ENCODE measurements at places on chromosomes 2 and 18.

GRCh38 chr18:14769381-14769780 lies 21.4 kb downstream of the ANKRD30B start:
- DNase-seq: no peak

GRCh38 chr2:46634905-46635304 lies 155.5 kb downstream of the TMEM247 start:
- DNase-seq: no peak

GRCh38 chr2:226608451-226608850 lies 191.2 kb downstream of the IRS1 start:
- DNase-seq: no peak

DNA sequence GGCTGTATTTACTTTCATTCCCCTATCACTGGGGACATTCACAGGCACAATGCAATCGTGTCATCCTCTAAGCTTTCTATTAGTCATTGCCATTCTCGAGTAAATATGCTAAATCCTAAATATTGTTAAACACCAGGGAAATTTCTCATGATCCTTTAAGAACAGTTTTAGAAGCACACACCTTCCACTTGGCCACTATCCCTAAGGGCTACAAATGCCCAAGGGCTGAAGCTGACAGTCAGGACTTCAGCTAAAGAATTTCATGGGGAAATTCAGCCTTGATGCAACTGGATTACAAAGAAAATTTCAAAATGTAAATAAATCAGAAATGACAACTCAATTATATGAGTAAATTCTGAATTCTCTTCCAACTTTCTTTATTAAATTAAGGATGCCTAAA lies 163.1 kb upstream of the PID1 start:
- no peak for DNase-seq

GRCh38 chr2:39394516-39394961 lies 42.5 kb downstream of the MAP4K3 start:
- DNase-seq: no peak

DNA sequence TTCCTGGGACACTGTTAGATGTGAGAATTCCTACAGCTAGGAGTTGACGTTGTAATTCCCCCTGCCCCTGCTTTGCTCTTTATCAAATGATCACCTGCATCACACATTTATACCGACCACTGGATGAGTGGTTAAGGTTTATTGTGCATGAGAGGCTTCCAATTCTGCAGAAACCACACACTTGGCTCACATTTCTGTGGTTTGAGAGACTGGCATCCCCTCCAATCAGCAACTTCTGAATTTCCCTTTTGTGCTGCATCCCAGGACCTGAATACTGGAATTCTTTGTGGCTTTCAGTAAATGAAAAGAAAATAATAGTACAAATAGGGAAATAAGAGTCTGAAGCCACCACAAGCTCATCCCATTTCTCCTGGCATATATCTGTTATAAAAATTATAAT lies 628.7 kb upstream of the PIK3C3 start:
- no peak for DNase-seq

- no peak for DNase-seq
These were observed 13.1 kb upstream of the NAB1 start for GRCh38 chr2:190635781-190636180.

GRCh38 chr2:28445448-28446258 lies 50.2 kb upstream of the PLB1 start:
- DNase-seq: no peak

DNA sequence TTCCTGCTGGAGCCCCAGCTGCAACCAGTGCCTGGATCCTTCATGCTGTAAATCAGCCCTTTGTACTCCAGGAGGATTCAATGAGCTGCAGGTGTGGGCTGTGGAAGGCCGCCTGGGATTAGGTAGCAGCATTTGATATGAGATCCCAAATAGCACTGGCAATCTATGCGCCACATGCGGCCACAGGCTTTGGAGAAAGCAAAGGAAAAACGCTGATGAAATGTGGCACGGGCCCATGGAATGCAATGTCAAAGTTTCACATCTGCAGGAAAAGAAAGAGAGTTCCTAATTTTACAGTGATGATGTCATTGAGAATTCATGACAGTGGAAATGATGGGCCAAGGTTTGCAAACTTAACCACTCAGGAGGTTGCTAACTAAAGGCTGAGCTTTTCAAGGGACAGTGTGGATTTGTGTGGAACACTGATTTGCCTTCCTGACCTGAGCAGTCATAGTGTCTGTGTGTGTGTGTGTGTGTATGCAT lies 216.4 kb upstream of the OSR1 start:
- DNase-seq: no peak

DNA sequence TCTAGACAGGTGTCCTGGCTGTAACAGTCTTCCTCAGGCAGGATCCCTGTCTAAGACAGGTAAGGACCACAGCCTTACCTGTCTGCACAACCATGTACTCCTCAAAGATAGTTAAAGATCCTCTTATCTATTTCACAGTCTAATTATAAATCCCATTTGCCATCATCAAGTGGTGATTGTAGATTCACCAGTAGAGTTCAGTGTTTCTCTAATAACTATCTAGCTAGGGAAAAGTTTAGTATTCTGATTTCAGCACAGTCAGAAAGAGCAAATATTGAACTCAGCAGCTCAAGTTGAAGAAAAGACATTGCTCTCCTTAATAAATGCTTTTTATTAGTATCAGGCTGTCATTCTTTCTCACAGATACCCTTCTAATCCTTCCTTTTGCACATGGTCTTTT lies 1305.5 kb upstream of the NXPH2 start:
- DNase-seq: peak; percentile 2

GRCh38 chr2:219155054-219155644 lies 5.5 kb downstream of the NHEJ1 start:
- peak; percentile 65 for DNase-seq

DNA sequence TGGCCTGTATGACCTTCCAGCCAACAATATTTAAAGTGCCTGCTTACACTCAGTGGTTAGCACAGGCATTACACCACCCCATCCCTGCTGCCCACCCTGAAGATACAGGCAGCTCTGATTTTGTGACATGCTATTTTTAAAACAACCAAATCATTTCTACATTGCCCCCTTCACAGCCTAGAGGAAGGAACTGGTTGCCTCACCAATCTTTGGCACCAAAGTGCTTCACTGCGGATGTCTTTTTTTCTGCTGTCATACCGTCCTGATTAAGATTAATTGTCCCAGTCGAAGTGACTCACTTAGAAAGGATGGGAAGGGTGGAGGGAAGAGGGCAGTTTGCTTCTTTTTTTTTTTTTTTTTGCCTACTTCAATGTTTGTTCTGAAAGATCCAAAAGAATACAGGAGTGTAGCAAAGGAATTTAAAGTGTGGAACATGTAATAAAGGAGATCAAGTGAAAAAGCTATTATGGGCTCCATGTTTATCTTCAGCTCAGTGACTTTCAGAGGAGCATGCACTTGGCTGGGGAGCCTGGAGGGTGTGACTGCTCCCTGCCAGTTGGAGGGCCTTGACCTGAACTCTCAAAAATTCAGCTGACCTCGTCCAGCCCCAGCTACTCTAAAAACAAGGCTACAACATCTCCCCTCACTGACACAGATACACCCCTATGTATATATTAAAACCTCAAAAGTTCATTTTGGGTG lies 501.1 kb upstream of the TNP1 start:
- no peak for DNase-seq

DNA sequence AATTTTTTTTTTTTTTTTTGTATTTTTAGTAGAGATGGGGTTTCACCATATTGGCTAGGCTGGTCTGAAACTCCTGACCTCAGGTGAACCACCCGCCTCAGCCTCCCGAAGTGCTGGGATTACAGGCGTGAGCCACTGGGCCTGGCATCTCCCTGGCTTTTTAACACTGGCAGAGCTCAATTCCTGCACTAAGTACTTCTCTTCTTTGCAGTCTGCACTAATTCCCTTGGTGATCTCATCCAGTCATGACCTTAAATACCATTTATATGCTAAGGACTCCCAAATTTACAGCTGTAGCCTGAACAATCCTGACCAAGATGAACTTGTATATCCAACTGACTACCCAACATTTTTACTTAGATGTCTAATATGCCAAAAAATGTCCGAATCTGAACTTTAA lies 10.2 kb downstream of the PREPL start:
- no peak for DNase-seq

- no peak for DNase-seq
These were observed 43.7 kb downstream of the MYO3B start for GRCh38 chr2:170221317-170222288.

DNA sequence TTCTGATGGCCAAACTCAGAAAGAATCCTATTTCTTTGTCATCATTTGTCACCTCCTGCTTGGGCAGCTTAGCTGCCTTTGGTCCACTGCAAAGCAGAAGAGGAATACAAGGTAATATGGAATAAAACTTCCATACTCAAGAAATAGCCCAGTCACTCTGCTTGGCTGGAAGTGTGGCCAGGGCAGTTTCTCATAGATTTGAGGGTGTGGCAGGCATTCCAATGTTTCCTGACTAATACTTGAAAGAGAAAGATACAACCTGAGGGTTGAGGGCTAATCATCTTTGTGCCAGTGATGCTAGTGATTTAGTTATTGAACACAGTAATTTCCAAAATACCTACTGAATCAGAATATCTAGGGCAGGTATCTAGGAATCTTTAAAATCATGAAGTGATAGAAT lies 83.1 kb downstream of the FAM161A start:
- no peak for DNase-seq

- DNase-seq: no peak
These were observed 70.7 kb upstream of the SERPINE2 start for GRCh38 chr2:224109751-224110150.

DNA sequence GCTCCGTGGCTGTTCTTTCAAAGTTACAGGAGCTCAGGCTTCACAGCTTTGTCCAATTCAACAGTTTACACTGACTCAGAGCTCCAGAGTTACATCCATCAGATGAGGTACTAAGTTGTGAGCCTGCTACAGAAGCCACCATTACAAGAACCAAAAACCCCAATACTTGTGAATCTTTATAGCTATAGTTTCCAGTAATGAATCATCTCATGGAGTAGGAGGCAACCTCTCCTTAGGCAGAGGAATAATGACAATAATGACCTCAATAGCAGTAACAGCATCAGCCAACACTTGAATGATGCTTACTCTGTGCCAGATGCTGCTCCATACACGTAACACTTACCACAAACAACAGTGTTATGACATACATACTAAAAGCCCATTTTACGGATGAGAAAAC lies 3.6 kb downstream of the ZC3H8 start:
- no peak for DNase-seq

DNA sequence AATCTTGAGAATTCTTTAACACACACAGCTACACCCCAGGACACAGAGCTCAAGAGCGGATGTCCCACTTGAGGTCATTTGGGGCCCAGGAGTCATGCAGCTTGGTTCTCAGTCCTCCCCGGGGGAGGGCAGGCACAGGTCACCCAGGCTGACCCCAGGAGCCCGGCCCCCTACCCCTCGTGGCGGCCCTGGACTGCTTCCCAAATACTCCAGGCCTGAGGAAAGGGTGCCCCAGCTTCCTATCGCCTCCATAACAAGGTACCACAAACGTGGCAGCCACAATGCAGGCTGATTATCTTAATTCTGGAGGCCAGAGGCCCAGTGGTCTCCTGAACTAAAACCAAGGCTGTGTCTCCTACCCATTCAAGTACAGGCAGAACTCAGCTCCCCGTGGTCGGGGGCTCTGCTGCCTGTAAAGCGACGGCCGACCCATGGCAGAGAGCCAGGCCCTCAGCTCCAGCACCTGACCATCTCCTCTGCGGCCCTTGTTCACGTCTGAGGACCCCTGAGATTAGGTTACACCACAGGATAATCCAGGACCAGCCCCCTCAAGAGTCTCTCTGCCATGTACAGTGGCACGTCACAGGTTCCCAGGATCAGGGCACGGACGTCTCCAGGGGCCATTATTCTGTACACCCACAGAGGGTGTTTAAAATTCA lies 10.5 kb downstream of the SLC66A2 start:
- no peak for DNase-seq

DNA sequence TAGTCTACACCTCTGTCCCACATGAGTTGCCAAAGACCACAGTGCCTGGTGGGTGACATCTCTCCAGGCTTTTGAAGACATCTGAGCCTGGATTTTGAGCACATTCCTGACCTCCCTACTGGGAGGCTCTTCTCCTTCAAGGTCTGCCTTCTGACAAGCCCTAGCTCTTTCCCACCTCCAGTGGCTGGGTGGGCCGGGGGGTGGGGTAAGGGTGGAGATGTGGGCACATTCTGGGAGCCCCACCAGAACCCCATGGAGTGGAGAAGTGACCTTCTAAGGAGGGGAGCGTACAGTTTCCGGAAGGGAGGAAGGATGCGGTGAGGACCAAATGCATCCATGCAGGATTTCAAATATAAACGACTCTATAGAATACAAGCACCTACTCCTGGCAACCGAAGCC lies 27.9 kb upstream of the ANXA4 start:
- DNase-seq: no peak

- no peak for DNase-seq
These were observed 247.3 kb downstream of the ZNF385B start for GRCh38 chr2:179614121-179614520.

GRCh38 chr2:3461801-3462492 lies 57.4 kb downstream of the ADI1 start:
- peak; percentile 57 for DNase-seq

DNA sequence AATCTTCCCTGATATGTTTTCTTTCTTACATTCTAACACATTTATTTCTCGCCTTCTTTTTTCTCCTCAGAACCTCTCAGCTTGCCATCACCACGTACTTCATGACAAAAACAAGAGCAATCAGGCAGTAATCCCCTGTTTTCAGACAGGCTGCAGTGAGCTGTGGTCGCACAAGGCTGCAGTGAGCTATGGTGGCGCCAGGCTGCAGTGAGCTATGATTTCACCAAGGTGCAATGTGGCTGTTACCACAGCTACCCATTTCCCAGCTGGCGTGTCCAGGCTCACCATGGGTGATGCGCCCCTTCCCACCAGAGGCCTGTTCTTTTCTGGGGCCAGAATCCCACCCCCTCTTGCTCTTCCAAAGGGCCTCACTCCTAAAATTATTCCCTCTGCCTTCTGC lies 25.8 kb downstream of the TCF23 start:
- DNase-seq: no peak

DNA sequence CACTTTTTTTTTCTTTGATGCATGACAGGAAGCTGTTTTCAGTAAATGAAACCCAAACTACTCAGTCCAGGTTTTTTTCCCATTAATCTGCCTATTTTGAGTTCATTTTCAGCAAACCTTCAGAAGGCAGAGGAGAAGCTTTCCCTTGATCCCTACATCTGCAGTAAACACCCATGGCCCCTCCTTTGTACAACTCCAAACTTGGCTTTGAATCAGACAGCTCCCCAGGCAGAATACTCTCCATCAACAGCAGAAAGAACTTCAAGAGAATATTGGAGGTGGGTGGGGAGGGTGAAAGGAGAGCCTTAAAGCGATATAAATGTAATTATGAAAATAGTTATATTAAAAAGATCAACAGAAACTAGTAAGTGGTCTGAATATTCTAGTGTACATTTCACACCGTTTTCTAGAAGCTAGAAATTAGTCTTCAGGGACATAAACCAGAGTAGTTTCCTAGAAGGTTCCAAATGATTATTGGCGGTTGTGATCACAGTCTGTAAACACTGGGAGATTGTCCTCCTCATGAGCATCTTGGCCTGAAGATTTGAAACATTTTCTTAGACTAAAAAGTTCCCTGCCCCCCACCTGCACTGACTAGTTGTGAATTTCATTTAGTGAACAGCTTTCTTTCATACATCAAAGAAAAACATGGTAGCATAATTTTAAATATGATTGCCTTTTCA lies 75.1 kb upstream of the STK39 start:
- DNase-seq: no peak

GRCh38 chr2:195536906-195537305 lies 120.1 kb upstream of the SLC39A10 start:
- no peak for DNase-seq

- DNase-seq: peak; percentile 51
These were observed 16.3 kb upstream of the GTF2A1L start for GRCh38 chr2:48601349-48601748.

GRCh38 chr18:9092665-9093064 lies 9.8 kb upstream of the NDUFV2 start:
- DNase-seq: no peak
